Activated naive CD4-positive, alpha-beta T cell treated with anti-CD3 and anti-CD28 coated beads, Interleukin-2, amount 50 U/mL, for 16 hours (primary cell): ENCODE measurements at places on chromosomes 5 and 9.

GRCh38 chr9:80899208-80899607, 790.1 kb downstream of the TLE1 start:
- no peak for DNase-seq

DNA sequence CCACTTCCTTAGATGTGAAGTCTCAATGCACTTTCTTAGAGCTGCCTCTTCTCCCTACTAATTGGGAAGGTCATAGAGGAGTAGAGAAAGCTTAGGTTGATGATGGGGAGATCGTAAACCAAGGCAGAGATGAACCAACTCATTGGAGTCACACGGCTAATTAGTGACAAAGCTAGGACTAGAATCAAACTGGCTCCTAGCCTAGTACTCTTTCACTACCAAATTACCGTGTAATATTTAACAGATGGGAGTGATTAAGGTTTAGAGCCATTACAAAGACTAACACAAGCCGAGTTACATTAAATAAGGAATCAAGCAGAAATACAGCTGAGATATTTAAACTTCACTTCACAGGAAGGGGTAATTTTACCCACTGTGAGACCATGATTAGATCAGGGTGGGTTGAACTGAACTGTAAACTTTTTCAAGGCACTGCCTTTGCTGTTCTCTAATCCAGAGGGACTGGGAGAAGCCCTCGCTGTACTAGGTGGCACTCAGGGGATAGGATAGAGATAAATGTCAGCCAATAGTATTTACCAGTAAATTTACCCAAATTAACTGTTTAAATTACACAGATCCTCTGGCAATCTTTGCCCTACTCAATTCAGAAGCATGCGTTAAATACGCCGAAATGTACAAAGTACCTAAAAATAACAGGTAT, 166.4 kb upstream of the PIK3R1 start:
- no peak for DNase-seq

DNA sequence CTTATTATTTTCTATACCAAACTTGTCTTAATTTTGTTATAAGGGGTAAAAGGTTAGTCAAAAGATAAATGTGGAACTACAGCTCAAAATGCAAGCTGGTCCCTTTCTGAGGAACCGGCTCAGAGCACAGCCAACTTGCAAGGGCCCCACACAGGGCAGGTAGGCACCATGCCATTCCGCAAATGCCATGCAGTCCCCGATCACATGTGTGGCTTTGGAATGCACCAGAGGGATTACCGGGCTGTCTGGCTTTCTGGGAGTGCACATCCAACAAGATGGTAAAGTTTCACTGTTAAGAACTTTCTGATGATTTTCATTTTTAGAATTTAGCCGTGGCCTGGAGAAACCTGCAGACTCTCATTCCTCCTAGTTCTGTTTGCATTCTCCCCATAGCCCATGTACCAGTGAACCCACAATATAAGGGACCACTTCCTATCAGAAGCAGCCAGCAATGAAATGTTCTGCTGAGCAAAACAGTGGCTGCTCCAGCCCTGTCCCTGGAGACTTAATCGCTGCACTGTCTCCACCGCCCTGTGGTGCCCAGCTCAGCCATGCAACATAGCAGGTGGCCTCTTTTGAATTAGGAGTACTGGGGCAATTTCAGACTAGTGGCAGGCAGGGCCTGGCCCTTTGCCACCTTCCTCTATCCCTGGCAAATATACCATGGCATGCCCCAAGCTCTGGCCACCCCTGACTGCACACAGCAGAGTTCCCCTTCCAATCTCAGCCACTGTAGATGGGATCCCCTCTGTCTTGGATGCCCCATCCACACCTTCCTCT, 11.4 kb downstream of the SHB start:
- no peak for DNase-seq

- no peak for DNase-seq
Observed at GRCh38 chr9:69273161-69273560, 51.9 kb upstream of the ENTREP1 start.

- DNase-seq, result no peak
Observed at GRCh38 chr5:144794922-144795321, 624.2 kb downstream of the KCTD16 start.

DNA sequence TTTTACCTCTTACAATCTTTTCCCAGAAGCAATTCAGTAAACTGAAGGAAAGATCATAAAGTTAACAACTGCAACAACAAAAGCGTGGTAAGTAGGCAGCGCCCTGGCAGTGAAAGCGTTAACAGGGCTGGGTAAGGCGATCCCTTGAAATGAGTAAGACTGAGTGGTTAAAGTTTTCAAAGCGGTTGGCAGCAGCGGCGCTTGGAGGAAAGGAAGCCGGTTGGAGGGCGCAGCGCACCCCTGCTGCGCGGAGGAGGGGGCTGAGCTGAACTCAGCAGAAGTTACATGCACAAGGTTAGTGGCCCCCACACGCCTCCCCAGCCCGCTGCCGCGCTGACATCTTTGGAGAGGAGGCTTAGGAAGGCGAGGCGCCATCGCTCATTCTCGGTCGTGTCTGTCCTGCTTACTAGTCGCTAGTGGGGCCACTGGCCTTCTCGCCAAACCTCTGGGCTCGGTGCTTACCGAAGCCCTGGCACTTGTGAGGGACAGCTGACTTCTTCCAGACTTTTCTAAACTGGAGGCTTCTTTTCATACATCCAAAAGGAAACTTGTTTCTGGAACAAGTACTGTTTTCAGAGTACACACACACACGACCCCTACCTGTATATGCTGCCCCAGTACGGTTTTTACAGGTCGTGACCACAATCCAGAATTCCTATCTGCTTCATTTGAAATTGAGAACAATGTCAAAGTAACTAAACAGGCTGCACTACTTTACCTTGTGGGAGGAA, at the start of gene SH3RF2:
Gene SH3RF2, plus strand, starts transcription at position 178 of the 731 bp plus-strand sequence. CDS start 1,351 bp downstream, outside the sequence.
- no peak for DNase-seq

DNA sequence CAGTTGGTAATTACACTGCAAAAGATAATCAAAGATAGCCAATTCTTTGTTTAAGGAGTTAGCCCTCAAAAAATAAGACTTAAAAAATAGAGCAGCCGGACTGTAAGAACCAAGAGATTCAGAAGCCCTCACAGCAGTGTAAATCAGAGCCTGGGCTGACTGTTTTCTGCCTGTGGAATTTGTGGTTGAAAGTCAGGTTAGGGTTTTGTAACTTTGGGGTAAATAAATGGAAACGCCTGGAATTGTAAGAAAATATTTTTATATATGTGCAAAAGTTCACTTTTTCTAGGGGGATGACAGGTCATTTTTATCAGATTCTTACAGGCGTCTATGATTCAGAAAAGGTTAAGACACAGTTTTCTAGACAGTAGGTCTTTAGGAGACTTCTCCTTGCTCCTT, 35.6 kb downstream of the KLHL3 start:
- no peak for DNase-seq

DNA sequence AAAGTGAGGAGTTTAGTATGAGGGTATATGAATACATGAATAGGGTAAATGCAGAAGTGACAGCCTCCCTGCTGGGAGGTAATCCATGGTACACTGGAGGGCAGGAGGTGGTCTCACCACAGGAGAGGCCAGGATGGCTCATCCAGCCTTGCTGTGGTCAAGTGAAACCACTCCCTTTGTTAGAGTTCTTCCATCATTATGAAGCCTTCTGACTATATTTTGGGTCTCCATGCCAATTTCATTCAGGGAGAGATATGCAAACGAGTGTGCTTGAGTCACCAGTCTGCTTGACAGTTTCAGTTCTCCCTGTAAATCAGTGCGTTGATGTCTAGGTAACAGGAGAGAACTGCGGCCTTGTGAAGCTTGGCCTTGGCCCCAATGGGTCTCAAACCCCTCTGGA, 16.4 kb downstream of the PPP3R2 start:
- no peak for DNase-seq

GRCh38 chr5:177540438-177540837, 13.9 kb downstream of the FAM193B start:
- DNase-seq, result no peak

DNA sequence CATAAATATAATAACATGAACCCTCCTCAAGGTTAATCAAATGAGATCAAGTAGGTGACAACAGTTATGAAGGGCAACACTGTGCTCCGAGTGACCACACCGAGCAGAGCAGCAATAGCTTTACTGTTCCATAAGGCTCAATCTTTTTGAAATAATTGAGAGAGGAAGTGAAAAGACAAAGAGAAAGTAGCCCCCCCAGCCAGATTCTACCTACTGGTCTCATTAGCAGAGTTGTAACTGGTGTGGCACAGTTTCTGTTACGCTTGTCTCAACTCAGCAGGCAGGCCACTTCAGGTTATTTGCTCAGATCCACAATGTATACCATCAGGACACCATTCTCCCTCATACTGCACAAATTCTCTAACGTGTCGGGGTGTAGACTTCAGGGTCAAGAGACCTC, 14.0 kb downstream of the PRUNE2 start:
- DNase-seq, result no peak

- no peak for DNase-seq
Observed at GRCh38 chr9:131423171-131423581, 29.3 kb downstream of the PRRC2B start.

GRCh38 chr9:81902626-81903025, 25.6 kb upstream of the SPATA31D4 start:
- DNase-seq, result no peak

GRCh38 chr5:53256746-53257145, 147.2 kb upstream of the MOCS2 start:
- DNase-seq, result no peak

DNA sequence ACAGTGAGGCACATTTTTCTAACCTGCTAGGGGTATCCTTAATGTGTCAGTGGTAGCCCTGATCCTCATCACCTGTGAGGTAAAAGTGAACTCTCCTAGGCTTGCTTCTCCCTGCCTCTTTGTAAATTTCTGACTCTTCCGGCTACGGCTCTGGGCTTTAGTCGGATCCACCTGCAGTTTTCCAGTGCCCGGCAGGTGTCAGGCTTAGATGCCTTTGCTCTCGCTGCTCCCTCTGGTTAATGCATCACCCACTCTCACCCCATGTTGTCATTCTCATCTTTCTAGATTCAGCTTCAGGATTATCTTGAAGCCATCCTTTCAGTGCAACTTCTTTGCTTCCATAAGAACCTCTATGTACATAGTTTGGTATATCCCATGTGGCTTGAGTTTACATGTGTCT, 3.6 kb downstream of the CEP78 start:
- no peak for DNase-seq

DNA sequence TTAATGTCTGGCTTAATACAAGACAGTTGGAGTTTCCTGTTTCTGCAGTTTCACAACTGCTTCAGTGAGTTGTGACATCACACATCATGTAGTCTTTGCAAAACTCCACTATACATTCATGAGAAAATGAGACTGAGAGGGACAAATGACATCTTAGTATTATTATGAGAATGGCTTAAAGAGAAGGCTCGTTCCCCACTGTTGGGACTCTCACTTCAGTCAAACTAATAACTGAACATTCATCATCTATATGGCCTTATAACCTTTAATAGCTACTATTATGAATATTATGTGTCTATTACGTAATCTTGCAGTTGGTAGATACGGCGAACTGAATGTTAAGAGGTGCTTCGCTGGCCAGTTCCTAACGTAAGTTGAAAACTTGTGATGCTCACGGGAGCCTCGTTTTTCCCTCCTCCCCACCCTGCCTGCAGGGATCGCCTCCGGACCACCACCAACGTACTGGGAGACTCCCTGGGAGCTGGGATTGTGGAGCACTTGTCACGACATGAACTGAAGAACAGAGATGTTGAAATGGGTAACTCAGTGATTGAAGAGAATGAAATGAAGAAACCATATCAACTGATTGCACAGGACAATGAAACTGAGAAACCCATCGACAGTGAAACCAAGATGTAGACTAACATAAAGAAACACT, 79.4 kb downstream of the SLC1A3 start:
- no peak for DNase-seq

- DNase-seq, result no peak
Observed at GRCh38 chr5:151238303-151238741, 14.4 kb upstream of the CCDC69 start.

- no peak for DNase-seq
Observed at GRCh38 chr5:8408258-8408657, 539.3 kb downstream of the MTRR start.

GRCh38 chr9:32414856-32415255, 30.4 kb downstream of the ACO1 start:
- DNase-seq, result no peak
